Activated CD8-positive, alpha-beta memory T cell treated with anti-CD3 and anti-CD28 coated beads for 24 hours (primary cell): ENCODE measurements at places on chromosomes 16 and 17.

DNA sequence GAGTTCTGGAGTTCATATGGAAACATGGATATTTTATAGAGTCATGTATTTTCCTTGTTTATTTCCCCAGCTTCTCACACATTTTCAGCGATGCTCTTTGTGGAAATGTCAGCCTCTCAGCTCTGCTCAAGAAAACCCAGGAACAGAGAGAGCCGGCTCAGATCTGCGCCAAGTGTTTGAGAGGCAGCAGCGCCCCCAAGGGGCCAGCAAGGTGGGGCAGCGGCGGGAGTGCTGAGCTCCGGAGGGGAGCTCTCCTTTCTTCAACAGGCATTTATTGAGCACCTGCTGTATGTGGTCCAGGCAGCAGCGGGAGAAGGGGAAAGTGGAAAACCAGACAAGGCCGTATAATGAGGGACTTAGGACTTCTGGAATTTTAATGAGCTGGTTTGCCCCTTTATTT is 421.1 kb upstream of the C16orf82 start:
- peak; percentile 71 for DNase-seq

GRCh38 chr17:37839196-37839978 is 84.8 kb upstream of the TBC1D3K start:
- no peak for DNase-seq

DNA sequence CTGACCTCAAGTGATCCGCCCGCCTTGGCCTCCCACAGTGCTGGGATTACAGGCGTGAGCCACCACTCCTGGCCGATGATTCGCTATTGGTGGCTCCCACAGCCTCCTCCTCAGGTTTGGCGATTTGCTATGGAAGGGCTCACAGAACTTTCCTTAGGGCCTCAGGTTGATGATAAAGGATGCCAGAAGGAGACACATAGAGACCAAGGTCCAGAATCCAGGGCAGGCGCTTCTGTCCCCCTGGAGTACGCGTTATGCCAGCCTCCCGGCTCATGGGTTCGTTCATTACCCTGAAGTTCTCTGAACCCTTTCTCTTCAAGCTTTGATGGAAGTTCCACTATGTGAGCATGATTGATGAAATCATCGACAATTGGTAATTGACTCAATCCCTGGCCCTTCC is 19.9 kb downstream of the LGALS3BP start:
- DNase-seq: no peak

- DNase-seq: no peak
Measured at GRCh38 chr17:69300222-69300621, 26.7 kb downstream of the ABCA5 start.

GRCh38 chr17:40419559-40420331 is 2.0 kb upstream of the TOP2A start:
- no peak for DNase-seq

GRCh38 chr16:83343935-83344366 is 463.8 kb upstream of the HSBP1 start:
- no peak for DNase-seq

DNA sequence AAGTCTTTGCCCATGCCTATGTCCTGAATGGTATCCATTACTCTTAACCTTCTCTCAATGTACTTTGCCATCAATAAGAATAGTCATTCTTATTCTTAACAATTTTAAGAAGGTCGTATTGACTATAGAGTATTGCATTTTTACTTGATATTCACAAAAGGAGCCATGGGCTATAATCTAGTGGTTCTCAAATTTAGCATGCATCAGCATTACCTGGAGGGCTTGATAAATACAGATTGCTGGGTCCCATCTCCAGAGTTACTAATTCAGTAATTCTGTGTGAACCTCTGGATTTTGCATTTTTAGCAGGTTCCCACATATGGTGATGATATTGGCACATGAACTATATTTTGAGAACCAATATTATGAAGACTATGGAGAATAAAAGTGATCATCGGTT is 89.6 kb downstream of the ABCA8 start:
- DNase-seq: no peak

GRCh38 chr17:13212860-13213259 is 195.0 kb upstream of the ELAC2 start:
- DNase-seq: no peak

GRCh38 chr17:80116276-80116920 is 15.0 kb downstream of the GAA start:
- peak; percentile 21 for DNase-seq

GRCh38 chr16:85446951-85447692 is 166.0 kb upstream of the GSE1 start:
- DNase-seq: no peak

GRCh38 chr16:2145843-2146242 is 2.6 kb upstream of the RAB26 start:
- no peak for DNase-seq

GRCh38 chr16:11913425-11914079 is 2.2 kb downstream of the GSPT1 start:
- no peak for DNase-seq

- DNase-seq: no peak
Measured at GRCh38 chr17:66739553-66739952, 95.4 kb upstream of the CACNG5 start.

- no peak for DNase-seq
Measured at GRCh38 chr17:48734333-48735061, 5.9 kb upstream of the HOXB13 start.

DNA sequence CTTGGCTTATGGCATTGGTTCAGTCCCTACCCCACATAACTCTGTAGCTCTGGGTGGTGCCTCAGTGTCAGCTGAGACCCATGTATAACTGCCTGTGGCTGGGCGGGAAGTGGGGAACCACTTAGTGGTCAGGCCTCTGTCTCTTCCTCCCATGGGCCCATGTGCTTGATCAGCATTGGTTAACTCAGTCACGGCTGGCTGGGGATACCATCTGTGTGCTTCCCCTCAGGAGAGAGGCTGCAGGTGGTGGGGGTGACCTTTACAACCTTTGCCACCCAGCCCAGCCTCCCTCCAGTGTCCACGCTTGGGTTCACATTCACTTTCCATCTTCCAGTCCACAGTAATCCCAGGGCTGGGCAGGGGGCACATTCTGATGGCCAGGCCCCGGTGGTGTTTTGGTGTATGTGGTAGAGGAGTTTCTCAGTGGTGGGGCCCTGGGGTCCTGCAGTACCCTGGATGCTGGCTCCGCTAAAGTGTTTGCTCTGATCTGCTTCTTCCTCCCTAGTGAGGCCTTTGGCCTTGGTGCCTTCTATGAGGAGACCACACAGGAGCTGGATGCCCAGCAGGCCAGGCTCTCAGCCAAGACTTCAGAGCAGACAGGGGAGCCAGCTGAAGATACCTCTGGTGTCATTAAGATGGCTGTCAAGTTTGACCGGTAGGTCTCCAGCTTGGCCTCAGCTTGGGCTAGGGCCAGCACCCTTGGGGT is 10.2 kb upstream of the NFATC3 start:
- no peak for DNase-seq

- DNase-seq: no peak
Measured at GRCh38 chr17:62925267-62925836, 40.7 kb upstream of the TANC2 start.

- no peak for DNase-seq
Measured at GRCh38 chr17:37339321-37339720, 36.5 kb upstream of the C17orf78 start.

- no peak for DNase-seq
Measured at GRCh38 chr17:1302761-1303160, 23.3 kb downstream of the TRARG1 start.

DNA sequence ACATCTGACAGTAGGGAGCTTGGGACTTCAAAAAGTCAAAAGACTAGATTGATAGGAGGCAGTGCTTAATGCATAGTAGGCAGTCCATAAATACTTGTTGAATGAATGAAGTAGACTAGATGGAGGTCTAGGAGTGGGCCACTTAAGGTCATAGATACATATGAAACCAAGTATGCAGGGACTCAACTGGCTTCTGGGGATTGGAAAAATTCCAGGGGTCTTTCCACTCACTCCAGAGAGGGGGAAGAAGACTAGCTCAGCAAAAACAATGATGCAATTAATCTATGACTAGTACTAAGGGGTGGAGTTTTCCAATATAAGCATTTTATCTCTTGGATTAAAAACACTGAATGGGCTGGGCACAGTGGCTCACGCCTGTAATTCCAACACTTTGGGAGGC is 298.3 kb upstream of the XYLT1 start:
- DNase-seq: no peak

- no peak for DNase-seq
Measured at GRCh38 chr17:64718058-64718457, 56.0 kb upstream of the SMURF2 start.

GRCh38 chr17:57694051-57694450 is 51.0 kb downstream of the CCDC182 start:
- peak; percentile 24 for DNase-seq

DNA sequence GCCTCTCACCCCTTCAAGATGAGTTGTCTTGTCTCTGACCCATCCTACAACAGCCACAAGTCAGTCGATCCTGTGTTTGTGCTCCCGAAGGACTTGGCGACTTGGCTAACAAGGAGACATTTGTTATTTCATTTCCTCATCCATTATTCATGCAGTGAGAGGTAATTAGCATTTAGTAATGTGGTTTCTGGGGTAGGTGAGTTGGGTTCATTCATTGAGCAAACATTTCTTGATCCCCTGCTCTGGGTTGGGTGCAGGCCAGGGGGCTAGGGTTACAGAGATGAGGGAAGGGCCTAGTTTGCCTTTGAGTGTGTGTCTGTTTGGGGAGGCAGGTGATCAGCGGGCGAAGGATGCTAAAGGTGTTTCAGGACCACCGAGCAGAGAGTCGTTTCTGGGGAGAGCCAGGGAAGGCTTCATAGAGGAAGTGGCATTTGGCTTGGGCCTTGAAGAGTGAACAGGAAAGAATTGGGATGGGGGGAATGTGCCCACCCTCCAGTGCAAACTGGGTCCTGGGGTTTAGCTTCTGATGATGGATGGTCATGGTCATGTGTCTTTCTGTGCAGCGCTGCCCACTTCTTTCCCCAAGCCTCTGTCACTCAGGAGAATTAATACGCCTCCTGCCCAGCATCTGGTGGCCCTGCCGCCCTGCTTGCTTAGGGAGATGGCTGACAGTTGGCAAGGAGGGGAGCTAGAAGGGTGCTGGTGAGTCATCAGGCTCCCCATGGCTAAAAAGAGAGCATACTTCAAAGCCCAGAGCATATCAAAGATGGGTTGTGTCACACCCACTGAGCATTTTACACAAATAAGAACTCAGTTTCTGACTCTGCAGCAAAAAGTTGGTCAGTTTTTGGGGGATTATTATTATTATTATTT is 38.5 kb downstream of the MSI2 start:
- peak; percentile 66 for DNase-seq

- peak; percentile 60 for DNase-seq
Measured at GRCh38 chr17:48241131-48241591, 133.6 kb downstream of the SNX11 start.

GRCh38 chr16:51055434-51055833 is 95.6 kb downstream of the SALL1 start:
- no peak for DNase-seq

DNA sequence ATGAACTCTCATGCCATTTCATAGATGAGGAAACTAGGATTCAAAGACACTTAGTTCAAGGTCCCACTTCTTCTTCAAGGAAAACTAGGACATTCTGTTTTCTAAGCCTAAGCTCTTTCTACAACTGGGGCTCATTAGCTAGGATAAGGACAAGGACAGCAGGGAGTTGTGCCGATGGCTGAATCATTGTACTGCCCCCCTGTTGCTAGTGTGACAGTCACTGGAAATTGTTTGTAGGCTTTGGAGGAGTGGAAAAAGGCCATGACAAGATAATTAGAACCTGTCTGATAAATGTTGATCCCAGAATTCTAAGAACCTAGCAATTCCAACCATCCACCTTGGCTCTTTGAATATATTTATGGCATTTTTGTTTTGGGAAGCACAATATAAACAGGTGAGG is 445.7 kb downstream of the CDH8 start:
- no peak for DNase-seq

- peak; percentile 74 for DNase-seq
Measured at GRCh38 chr17:7029659-7030058, 6.2 kb upstream of the SLC16A13 start.

GRCh38 chr17:3574231-3574630 is 16.6 kb upstream of the TRPV3 start:
- DNase-seq: no peak

DNA sequence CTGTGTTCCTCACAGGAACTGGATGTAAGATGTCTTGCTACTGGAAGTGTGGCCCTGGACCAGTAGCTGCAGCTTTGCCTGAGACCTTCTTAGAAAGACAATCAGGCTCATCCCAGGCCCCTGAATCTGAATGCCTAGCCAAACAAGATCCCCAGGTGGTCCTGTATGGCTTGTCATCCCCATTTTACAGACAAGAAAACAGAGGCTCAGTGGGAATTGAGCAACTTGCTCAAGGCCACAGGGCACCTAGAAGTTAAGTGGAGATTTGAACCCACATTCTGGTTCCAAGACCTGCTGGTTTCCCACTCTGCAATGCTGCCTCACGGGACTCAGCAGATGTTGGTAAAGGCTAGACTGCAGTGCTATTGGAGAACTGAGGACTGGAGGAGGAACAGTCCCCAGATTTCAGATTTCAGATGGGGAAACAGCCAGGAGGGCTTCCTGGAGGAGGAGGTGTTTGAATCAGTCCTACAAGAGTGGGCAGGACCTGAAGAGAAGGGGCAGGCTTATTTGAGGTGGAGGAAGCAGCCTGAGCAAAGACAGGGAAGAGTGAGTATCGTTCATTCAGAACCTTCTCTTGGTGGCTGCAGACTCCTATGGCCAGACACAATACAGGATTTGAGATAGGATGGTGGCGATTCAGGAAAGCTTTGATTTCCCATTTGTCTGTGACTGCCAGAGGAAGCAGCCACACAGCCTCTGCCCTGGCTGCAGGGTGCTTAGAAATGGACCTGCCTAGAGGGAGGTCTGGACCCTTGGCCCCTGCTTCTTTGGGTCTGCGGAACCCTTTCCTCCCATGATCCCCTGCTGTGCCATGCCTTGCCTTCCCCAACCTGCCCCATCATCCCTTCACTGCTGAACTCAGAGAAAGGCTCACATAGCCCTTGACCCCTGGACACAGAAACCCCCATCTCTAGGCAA is 233.4 kb upstream of the NLRP1 start:
- no peak for DNase-seq

- DNase-seq: peak; percentile 89
Measured at GRCh38 chr17:8994319-8994718, 27.0 kb upstream of the NTN1 start.

- no peak for DNase-seq
Measured at GRCh38 chr16:84419730-84420129, 51.4 kb downstream of the ATP2C2 start.

- no peak for DNase-seq
Measured at GRCh38 chr16:13438064-13438463, 481.9 kb upstream of the ERCC4 start.

- DNase-seq: no peak
Measured at GRCh38 chr16:60302676-60303075, 1568.6 kb upstream of the GOT2 start.

GRCh38 chr17:61219460-61219859 is 180.2 kb upstream of the TBX2 start:
- DNase-seq: no peak

DNA sequence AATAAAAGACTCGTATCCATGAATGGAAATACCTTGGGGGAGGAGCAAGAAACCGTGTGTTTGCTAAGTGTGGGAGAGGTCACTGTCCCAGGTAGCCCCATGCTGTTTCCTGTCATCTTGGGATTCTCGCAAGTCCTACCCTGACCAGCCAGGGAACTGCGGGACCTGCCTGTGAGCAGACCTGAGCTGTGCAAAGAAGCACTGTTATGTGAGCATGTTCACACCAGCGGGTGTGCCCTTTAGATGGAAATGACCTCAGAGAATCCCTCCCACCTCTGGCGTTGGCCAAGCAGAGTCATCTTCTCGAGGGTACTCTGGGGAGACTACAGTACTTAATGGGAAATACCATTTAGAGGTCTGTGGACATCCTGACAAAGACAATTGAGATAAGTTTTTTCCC is 127.0 kb upstream of the MON1B start:
- DNase-seq: no peak
